Neural cell (in vitro differentiated cells): ENCODE measurements at places on chromosomes 11 and 22. TPM values are rescaled to one million over a fixed set of nuclear protein-coding genes. Genes with fewer than 3 reads are reported as not detected.

POLD4 gene
- 6.0 and 6.8 TPM in 2 replicates for polyA plus RNA-seq

ART1 gene
- not detected in 2 replicates for polyA plus RNA-seq

NAV2 gene
- polyA plus RNA-seq, result 3.0 and 3.5 TPM in 2 replicates

APBB1 gene
- polyA plus RNA-seq, result 283 and 323 TPM in 2 replicates

C22orf15 gene
- polyA plus RNA-seq, result not detected in 2 replicates

MYRF gene
- polyA plus RNA-seq, result 0.16 and 0.86 TPM in 2 replicates

MUC5B gene
- not detected in 2 replicates for polyA plus RNA-seq

NAALAD2 gene
- polyA plus RNA-seq, result 19.4 and 23.4 TPM in 2 replicates

GGTLC2 gene
- polyA plus RNA-seq, result not detected in 2 replicates

MUC5AC gene
- not detected in 2 replicates for polyA plus RNA-seq
